ENCODE measurements at places on chromosomes 1 and 21.

GRCh38 chr1:167137793-167138510, 44.1 kb downstream of the STYXL2 start:
- no peak for DNase-seq

GRCh38 chr1:95620076-95620475, 386.1 kb downstream of the RWDD3 start:
- no peak for DNase-seq

DNA sequence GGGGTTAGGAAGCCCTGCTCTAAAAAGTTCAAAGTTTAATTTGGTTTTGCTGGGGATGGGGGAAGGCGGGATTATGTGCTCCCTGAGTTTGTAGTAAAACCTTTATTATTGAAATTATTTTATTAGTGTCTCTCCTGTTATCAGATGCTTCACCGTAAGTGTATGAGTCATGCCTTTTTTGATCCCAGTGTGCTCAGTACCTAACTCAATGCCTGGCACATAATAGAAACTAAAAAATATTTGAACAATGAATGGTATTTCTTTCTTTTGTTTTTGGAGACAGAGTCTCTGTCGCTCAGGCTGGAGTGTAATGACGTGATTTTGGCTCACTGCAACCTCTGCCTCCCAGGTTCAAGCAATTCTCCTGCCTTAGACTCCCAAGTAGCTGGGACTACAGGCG, 6.4 kb downstream of the SNRPE start:
- DNase-seq = no peak

DNA sequence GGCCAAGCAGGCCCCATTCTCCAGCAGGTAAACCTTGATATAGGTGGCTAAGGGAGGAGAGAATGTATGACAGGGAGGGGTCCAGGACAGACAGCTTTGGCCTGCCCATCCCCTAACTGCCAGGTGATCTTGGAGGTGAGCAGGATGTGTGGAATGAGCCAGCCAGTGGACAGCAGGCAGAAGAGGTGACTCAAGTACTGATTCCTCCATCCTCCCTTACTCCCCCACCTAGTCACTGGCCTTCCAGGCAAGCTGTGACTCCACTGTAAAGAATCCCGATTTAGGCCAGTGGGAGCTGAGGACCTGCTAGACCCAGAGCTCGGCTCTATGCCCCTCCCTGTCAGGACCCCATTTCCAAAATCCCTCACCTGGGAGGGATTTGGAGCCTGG, 36.6 kb downstream of the RIMS3 start:
- DNase-seq = no peak

DNA sequence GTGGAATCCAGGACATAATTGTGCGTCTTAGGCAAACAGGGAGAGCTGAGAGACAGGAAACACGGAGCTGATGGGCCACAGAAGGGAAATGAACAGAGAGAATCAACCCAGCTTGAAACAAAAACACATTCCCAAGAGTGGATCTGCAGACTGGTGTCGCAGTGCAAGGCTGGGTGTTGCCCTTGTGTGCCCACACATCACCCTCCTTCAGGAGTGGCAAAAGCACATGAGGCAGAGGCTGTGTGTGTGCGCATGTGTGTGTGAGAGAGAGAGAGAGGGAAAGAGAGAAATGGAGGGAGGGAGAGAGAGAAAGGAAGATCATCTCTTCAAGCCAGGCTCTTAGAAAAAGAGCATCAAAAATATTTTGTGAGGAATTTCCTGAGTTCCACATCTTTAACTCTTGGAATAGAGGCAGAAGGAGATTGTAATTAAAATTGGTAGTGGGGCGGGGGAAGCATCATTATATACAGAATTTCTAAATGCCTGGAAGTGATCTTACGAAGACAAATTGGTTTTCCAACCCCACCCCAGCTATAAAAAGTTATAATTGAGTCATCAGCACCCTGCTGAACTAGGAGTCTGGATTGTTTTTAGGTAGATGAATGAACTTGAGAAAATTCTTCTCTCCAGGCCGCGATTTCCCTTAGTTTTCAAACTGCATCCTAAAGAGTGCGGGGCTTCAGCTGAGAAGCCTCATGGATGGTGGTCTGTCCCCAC, 480.7 kb downstream of the NPHP4 start:
- no peak for DNase-seq

GRCh38 chr1:180092931-180093650, 61.6 kb upstream of the QSOX1 start:
- no peak for DNase-seq

DNA sequence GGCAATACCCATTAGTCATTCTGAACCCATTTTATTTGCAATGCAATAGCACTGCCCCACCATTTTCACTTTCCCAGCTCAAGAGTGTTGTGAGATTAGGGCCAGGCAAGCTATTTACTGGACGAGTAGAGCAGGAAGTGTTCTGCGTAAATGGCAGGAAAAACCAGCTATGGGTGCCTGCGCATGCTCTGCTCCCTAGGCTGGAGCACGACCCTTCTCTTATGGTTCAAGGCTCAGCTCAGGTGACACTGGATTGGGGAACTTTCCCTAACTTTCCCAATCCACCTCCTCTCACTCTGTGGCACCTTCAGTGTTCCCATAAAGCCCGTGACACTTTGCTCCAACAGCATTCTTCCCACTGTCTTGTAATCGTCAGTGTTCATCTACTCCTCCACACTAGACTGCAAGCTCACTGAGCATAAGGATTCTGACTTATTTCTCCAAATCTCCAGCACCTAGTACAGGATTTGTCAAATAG, 3.6 kb upstream of the MAN1A2 start:
- DNase-seq = no peak

DNA sequence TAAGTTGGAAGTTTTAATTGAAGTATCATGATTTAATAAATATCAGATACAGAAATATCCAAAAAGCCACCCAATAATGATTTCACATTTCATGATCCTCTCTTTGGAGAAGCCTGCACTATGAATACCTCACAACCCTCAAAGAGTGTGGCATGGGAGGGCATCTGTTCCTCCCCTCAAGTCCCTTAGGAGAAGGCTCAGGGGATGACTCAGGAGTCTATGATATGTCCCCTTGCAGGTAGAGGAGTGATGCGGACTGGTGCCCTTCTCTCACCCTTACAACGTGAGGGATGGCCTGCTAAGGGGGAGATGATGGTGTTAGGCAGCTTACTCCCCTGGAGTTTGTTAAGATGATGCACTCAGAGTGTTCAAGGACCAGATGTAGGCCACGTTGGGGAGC, 303.3 kb upstream of the DUSP10 start:
- no peak for DNase-seq

- peak; percentile 24 for DNase-seq
These were observed 1.2 kb downstream of the ITPKB start for GRCh38 chr1:226737819-226738420.

DNA sequence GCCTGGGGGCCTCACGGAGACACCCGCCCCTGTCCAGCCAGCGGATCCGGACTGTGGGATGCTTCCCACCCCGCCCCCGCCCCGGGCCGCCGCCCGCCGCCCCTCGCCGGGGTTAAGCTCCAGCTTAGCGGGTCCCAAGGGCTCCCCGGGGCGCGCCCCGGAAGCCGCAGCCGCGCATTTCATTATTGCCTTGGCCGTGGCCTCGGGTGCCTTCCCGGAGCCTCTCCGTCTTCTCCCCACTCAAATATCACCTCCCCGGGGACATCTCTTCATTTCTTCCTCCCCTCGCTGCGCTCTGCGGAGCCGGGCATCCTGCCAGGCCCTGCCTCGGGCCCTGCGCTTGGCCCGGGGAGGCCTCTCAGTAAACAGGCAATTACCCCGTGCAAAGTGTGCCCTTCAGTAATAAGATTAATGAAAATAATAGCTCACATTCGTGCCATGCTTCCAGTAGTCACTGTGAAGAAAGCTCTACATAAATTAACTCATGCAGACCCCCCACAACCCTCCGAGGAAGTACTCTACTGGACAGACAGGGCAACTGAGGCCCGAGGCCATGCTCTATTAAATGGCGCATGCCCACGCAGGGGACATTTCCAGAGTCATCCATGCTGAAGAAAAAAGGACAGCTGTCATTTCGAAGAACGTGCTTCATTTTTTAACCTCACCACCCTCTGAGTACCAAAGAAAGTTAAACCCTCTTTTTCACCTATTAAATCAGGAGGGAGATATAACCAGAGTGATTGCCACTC, 49.9 kb upstream of the LAPTM5 start:
- DNase-seq = peak; percentile 83

- DNase-seq = no peak
These were observed 119.9 kb upstream of the LHX8 start for GRCh38 chr1:75014250-75014649.

- DNase-seq = no peak
These were observed 14.3 kb downstream of the GMEB1 start for GRCh38 chr1:28682840-28683239.

GRCh38 chr1:192274588-192274987, 42.2 kb upstream of the RGS21 start:
- DNase-seq = no peak

GRCh38 chr1:192474080-192474683, 101.4 kb upstream of the RGS1 start:
- DNase-seq = peak; percentile 41

- no peak for DNase-seq
These were observed 138.3 kb downstream of the TOMM20 start for GRCh38 chr1:234990328-234990675.

- no peak for DNase-seq
These were observed 138.5 kb upstream of the SYT6 start for GRCh38 chr1:114292194-114292593.

DNA sequence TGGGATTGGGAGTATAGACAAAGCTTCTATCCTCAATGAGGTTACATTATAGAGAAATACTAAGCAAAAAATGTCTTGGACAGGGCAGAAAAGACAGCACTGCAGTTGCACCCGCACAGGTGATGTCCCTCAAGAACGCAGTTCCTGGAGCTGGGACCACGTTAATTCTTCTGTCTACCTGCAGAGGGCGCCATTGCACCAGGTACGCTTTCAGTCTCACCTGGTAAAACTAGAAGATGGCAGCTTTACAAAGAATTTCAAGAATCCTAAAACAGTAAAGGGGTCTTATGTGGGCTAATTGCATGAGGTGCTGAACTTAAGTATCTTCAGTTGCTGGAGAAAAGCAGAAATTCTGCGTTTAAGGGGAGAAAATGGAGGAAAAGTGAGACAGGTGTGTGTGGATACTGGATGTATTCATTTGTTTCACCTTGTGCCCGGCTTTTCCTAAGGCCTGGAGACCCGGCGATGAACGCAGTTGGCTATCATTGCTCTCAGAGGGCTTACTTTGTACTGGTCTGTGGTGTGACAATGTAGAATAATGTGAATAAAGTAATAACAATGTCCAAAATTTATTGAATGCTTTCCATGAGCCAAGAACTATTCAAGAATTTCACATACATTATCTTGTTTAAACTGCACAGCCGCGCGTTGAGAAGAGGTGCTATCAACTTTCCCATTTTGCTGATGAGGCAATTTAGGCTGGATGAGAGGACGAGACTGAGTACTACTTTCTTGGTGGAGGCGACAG, 276.3 kb upstream of the GREM2 start:
- no peak for DNase-seq

DNA sequence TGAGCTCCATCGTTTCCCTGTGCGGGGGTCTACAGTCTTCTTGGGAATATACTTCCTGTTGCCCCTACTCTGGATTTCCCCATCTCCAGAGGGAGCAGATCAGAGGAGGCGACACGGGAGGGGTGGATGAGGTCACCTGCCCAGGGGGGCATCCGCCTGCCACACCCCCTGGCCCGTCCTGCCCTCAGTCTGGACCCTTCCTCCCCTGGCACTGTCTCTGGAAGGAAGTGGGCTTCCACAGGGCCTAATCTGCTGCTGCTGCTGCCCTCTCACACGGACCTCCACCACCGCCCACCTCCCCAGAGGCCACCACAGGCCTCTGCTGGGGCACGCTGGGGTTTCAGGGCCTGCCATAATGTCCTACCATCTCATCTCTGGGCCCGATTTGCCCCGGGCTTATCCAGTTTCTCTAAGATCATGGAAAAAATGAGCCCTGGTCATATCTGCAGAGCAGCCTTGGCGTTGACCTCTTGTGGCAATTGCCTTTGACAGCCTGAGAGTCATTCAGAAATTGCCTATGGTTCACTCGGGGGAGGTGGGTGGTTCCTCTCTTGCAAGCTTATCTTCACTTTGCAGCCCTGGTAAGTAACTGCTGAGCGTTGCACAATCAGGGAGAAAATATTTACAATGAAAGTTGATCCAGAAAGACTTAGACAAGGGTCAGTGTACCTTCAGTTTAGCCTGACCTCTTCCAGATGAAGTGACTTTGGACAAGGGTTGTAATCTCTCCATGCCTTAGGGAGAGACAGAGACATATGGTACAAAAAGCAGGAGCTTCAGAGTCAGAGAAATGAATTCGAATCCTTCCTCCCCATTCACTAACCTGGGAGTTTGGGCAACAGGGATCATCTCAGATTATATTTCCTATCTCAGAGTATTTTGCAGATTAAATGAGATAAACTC, 252.4 kb downstream of the TOMM20 start:
- DNase-seq = no peak

- no peak for DNase-seq
These were observed 128.3 kb downstream of the LMX1A start for GRCh38 chr1:165228111-165228655.

- no peak for DNase-seq
These were observed 12.1 kb downstream of the RGS18 start for GRCh38 chr1:192170196-192170984.

DNA sequence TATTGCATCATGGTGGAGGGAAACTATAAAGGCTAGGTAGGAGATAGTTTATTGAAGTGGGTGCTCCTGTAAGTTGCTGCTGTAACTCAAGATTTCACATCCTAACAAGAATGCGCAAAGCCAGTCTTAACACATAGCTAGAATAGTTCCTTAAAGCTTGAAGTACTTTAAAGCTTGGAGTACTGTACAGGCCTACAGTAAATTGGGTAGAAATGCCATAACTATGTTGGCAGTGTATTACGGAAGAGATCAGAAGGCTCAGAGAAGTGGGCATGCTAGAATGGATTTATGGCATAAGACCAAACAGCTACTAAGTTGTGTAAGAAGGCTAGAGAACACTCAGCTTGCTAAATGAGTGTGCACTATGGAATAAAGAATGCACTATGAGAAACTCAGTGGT, 44.5 kb downstream of the DMRTA2 start:
- no peak for DNase-seq

DNA sequence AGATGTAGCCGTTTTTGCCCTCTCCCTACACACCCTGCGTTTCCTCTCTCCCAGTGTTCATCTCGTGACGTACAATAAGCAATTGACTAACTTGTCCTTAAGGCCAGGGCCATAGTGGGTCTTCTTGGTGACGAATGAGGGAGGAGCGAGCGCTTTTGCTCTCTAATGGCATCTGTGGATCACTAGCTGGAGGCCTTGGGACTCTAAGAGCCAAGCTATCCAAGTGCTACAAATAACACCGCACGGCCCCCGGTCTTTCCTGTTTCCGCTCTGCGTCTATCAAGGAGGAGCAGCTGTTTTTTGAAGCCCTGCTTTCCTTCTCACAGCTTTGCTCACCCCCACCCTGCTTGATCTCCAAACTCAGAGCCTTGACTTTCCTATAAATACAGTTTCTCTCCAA, 25.2 kb downstream of the EVA1C start:
- no peak for DNase-seq

DNA sequence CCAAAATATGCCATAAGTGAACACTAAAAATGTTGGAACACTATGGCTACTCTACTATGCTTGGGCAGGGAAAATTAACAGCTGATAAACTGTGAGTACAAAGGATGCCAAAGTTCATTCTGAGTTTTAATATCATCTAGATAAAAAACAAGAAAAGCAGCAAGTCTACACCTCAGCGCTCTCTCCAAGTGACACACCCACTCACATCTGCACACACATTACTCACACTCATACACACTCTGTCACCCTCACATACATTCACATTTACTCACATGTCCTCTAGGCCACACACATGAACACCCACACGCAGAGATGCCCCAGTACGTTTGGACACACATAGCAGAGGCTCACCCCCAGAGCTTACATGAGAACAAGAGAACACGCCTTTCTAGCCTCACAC, 87.3 kb upstream of the RAB4A start:
- no peak for DNase-seq

GRCh38 chr1:245917403-245917802, 589.7 kb downstream of the SMYD3 start:
- no peak for DNase-seq

All from fibroblast of skin of scalp (primary cell).